Activated CD8-positive, alpha-beta memory T cell treated with anti-CD3 and anti-CD28 coated beads for 1 hour (primary cell): ENCODE measurements at places on chromosomes 6 and 20.

DNA sequence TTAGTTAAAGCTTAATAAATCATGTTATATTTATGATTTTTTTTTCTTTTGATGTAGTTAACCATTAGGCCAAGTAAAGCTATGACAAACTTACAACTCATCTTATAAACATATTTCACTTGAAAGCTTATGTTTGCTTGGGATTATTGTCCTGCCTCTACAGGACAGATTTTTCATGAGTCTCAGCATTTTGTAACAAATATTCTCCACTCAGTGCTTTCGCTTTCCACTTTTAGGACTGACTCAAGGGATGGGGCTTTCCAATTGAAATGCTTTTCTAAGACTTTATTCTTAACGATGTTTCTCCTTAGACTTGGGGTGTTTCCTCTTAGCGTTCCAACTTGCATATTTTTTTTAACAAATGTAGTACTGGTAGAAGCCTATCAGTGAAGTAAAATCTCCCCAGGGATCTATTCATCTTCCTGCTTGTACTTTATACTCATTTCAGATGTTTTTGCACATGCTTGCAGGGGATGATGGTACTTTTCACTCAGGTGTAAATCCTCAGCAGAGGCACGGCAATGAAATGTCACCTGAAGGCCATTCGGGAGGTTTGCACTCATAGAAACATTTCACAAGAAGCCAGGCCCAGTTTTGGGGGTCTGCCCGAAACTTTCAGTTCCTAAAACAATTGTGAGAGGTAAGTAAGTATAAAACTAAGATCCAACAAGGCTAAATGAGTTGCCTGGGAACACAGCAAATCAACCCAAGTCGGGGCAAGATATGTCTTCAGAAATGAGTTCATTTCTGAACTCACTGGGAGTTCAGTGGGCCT is 298.1 kb upstream of the FOXQ1 start:
- DNase-seq = no peak

DNA sequence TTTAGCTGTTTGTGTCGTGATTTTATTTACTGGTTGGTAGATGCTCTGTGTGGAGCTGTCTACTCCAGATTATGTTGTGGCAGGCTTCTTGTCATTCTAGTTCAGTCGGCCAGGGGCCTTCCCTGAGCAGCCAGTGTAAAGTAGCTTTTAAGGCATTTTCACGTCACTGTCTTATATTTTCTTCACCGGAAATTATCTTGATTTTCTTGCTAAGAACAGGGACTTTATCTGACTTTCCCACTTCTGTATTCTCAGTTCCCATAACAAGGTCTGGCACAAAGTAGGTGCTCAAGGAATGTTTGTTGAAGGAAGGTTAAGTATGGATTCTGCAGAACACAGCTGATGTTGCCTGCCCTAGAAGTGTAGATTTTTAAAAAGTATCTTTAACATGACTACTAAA is 868 bp downstream of the LTV1 start:
- no peak for DNase-seq

DNA sequence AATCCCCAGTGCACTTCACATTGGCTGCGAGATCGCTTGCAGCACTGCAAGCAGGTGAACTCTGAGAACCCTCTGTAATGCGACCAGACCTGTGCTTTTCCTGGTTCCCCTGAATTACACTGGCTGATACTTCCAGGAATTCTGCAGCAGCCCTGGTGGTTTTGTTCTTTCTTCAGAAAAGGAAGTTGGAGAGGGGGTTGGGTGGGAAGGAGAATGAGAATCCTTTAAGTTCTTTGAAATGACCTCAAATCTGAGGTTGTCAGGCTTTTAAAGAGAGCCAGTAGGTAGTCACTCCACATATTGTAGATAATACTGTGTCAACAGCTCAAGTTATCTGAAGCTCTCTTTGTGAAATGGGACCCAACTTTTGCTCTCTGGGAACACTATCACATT is 62.4 kb downstream of the GCNT2 start:
- no peak for DNase-seq

DNA sequence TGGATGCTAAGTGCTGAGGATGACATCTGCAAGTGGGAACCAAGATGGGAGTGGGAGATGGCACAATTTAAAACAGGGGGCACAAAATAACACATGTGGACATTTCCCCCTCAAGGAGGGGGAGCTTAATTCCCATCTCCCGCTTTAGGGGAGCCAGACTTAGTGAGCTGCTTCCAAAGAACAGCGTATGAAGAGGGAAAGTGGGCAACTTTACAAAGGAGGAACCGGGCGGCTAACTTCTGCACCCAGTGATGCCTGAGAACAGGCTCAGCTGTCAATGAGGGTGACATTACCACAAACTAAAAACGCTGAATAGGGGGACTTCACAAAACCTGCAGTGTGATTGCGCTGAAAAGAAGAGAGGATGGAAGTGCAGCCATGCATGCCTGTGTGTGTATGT is 95.5 kb upstream of the NXT1 start:
- no peak for DNase-seq
